ENCODE measurements at places on chromosomes 6 and 20.

GRCh38 chr20:13788167-13788834 is 3.5 kb downstream of the NDUFAF5 start:
- DNase-seq = no peak

DNA sequence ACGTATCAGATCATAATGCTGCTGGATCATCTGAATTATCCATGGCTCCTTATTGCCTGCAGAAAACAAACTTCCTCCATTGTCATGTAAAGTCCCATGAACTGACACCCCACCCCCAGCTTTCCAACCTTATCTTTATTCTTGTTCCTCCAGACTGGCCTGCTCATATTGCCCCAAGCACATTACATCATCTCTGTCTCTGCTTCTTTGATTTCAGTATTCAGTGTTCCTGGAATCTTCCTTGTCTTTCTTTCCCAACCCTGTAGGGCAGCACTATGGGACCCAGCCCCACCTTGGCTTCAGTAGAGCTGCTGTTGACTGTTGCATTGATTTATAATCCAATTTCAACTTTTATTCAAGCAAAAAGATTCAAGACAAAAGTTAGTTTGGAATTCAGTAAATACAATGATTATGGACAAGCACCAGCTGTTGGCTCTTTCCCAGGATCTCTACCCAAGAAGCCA is 187.5 kb upstream of the ECI2 start:
- no peak for DNase-seq

DNA sequence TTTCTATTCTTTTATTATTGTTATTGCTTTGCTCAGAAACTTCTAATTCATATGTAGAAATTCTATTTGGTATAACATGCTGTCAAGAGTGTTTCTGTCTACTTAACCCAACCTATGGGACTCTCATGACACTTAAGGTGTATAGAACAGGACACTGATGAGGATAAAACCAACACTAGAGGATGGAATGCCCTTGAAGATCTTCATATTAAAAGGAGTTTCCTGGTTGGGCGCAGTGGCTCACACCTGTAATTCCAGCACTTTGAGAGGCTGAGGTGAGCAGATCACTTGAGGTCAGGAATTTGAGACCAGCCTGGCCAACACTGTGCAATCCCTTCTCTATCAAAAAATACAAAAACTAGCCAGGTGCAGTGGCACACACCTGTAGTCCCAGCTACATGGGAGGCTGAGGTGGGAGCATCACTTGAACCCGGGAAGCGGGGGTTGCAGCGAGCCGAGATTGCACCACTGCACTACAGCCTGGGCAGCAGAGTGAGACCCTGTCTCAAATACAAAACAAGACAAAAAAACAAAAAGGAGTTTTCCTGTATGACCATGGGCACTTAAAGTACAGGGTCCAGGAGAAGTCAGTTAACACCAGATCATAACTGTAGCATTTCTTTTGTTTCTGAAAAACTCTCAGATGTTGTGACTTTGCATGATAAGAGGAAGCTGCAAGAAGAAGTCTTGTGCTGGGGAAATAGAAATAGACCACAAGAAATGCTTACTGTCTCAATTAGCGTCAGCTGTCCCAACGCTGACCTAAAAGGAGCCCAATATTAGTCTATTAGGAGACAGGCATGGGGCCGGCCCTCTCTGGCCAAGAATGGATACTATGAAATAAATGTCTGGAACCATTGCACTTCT is 38.9 kb upstream of the CD2AP start:
- DNase-seq = no peak

- DNase-seq = no peak
These were observed 33.2 kb upstream of the PAQR8 start for GRCh38 chr6:52328729-52329128.

DNA sequence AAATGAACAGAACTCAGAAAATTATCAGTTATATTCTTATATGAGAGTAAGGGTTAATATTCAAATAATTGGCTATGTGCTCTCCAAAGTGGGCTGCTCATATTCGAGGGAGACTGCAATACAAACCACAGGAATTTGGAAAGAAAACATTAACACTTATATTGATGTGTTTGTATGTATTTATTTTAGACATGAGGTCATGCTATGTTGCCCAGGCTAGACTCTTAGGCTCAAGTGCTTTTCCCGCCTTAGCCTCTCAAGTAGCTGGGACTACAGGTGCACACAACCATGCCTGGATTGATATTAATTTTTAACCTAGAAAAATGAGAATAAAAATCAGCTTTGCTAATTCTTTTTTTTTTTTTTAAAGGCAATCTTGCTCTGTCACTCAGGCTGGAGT is 35.0 kb downstream of the BTBD9 start:
- DNase-seq = no peak

- no peak for DNase-seq
These were observed 67.4 kb downstream of the GMPR start for GRCh38 chr6:16305788-16306187.
